CD4-positive, alpha-beta T cell treated with Interleukin-1 beta for 1 hour (primary cell): ENCODE measurements at places on chromosomes 6 and 20.

DNA sequence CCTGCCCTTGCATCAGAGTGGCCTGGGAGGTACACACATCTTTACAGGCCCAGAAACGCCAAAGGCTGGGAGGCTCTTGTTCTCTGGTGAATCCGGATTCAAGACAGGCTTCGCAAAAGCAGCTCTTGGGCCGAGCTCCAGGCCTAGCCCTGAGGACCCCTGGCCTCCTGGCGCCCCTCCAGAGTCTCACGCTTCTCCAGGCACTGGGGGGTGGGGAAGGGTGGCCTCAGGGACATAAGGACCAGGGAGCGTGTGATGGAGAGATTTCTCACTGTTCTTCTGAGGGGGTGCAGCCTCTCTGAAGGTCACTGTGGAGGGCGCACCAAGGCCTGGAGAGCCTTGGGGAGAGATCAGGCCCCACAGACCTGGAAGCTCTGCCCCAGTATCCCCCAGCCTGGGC, 349.2 kb downstream of the ZFAND3 start:
- no peak for DNase-seq

DNA sequence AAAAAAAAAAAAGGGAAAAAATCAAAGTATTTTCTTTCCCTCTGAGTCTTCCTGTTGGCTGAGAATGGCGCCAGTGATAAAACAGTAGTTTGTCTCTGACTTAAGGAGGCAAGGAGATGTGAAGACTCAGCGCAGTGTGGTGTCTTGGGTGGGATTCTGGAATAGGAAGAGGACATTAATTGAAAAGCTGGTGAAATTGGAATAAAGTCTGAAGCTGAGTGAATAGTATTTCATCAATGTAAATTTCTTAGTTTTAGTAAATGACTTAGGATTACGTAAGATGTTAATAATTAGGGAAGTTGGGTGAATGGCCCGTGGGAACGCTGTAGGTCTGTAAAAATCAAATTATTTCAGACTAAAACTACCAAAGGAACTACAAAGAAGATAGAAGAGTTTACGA, 122.8 kb upstream of the ZNF217 start:
- DNase-seq: no peak

- DNase-seq: no peak
Observed at GRCh38 chr20:12265662-12266061, 348.0 kb downstream of the BTBD3 start.

GRCh38 chr6:155505608-155505989, 50.0 kb upstream of the NOX3 start:
- DNase-seq: no peak
